ENCODE measurements at places on chromosomes 3 and 15.

DNA sequence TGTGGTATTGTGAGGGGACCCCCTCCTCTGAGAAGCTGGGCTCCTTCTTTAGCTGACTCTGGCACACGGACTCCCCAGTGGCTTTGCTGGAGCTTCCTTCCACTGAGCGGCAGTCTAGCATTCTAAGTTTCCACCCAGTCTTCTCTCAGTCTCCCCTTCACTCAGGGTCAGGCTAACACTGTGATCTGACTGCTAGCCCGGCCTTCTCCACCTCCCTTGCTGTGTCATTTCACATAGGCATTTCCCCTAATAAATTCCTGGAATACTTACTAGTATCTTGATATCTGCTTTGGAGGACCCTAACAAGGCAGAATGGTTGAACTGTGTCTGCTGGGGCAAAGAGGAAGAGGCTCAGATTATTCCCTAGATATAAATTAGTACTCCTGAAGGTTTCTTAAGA is 106.2 kb upstream of the THBS1 start:
- no peak for DNase-seq

- DNase-seq: no peak
These were observed 95.0 kb downstream of the IQCH start for GRCh38 chr15:67349634-67350033.

GRCh38 chr15:27272427-27272826 is 301.4 kb downstream of the GABRG3 start:
- DNase-seq: no peak

DNA sequence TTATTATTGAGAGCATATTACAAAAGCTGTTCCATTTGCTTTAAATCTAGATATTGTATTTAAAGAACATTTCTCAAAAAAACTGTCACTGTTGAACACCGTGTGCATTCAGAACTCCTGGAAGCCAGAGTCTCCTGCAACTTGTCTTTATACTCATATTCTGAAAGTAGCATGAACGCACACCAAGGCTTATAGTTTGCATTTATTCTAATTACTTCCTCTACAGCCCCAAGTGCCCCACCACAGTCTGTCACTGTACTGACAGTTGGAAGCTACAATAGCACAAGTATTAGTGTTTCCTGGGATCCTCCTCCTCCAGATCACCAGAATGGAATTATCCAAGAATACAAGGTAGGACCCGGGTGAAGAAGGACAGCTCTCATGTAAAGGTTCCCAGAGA is 537.4 kb downstream of the ROBO2 start:
- no peak for DNase-seq

GRCh38 chr3:109921509-109921908 is 584.2 kb upstream of the DPPA4 start:
- DNase-seq: no peak

All from effector CD8-positive, alpha-beta T cell (primary cell).